ENCODE measurements at places on chromosomes 3 and 15.
A peak's percentile ranks its signal among the peaks of the same experiment; 100 is the strongest.

DNA sequence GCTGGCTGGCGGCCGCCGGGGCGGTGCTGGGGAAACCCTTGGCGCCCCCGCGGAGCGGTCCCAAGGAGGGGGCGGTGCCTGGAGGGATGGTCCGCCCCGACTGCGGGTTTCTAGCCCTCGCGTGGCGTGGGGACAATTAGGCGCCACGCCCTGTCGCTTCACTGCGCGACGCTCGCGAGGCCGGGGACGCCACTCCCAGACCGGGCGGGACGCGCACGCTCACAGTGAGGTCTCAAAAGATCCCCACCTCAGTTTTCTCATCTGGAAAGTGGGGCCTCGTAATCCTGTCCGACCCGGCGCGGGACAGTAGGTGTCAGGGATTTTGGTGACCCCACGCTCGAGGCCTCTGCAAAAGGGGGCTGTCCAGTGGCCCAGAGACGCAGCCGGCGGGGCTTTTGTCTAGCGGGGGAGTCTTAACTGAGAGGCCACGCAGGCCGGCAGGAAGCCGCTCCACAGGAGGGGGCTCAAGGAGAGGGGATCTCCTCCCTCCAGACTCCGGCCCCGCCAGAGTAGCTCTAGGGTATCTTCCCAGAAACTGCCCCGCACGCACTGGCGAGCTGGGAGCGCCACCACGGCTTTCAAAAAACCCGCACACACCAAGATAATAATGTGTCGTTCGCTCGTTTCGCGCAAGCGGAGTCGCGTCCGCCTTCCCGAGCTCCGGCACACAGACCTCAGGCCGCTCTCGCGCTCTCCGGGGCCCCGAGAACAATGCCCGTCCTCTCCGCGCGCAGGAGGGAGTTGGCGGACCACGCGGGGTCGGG is 710 bp upstream of the CLK3 start:
- peak; percentile 83 for DNase-seq

DNA sequence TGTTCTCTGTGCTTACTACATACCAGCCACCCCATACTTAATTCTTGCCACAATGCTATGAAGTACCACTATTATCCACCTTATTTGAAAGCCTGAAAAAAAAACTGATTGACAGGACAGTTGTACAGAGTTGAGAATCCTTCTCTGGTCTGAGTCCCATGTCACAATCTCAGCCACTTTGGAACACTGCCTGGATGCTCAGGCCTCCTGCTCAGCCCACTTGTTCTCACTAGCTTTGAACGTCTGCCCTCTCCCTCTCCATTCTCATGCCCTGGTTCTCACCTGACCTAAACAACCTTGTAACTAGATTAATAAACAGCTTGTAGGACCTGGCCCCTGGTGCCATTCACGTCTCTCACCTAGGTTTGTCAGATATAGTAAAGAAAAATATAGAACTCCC is 53.9 kb downstream of the TRIM69 start:
- DNase-seq, result no peak

- no peak for DNase-seq
Measured at GRCh38 chr15:101052031-101052620, 133.0 kb downstream of the LRRK1 start.

GRCh38 chr3:111335512-111336303 is 206.3 kb upstream of the CD96 start:
- no peak for DNase-seq

DNA sequence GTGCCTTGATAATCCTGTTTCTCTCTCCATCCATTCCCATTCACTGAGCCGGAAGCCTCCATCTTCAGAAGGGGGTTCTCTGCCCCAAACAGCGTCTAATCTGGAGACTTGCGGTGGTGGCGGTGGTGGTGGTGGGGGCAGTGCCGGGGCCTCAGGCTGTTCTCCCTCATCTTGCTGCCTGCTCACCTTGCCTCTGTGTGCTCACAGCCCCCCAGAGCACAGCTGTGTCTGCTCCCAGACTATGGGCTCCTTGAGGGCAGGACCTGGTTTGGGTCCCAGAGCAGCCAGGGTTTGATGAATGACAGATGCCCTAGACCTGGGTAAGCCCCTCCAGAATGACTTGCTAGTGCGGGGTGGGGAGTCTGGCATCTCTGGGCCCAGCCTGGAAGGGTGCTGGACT is 430 bp upstream of the PSTPIP1 start:
- no peak for DNase-seq

DNA sequence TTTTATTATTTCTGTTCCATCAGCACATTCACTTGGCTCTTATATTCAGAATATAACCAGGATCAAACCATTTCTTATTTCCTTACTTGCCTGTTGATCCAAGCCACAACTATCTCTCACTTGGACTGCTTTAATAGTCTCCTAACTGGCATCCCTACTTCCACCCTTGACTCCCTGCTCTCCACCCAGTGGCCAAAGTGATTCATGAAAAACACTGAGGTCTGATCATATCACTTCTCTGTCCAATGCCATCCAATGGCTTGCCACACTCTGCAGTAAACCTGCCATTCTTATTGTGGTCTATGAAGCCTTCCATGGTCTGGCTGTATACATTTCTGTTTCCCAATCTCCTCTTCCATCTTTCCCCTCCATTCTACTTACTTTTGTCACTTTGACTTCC is 576.1 kb downstream of the PDCD6IP start:
- no peak for DNase-seq

- no peak for DNase-seq
Measured at GRCh38 chr3:131350506-131350905, 31.1 kb upstream of the NUDT16 start.

GRCh38 chr15:81381720-81382119 is 7.7 kb upstream of the TMC3 start:
- no peak for DNase-seq

- peak; percentile 84 for DNase-seq
Measured at GRCh38 chr15:89836267-89837133, 21.8 kb upstream of the ANPEP start.

- DNase-seq, result no peak
Measured at GRCh38 chr15:44087578-44088465, 107.2 kb downstream of the FRMD5 start.

DNA sequence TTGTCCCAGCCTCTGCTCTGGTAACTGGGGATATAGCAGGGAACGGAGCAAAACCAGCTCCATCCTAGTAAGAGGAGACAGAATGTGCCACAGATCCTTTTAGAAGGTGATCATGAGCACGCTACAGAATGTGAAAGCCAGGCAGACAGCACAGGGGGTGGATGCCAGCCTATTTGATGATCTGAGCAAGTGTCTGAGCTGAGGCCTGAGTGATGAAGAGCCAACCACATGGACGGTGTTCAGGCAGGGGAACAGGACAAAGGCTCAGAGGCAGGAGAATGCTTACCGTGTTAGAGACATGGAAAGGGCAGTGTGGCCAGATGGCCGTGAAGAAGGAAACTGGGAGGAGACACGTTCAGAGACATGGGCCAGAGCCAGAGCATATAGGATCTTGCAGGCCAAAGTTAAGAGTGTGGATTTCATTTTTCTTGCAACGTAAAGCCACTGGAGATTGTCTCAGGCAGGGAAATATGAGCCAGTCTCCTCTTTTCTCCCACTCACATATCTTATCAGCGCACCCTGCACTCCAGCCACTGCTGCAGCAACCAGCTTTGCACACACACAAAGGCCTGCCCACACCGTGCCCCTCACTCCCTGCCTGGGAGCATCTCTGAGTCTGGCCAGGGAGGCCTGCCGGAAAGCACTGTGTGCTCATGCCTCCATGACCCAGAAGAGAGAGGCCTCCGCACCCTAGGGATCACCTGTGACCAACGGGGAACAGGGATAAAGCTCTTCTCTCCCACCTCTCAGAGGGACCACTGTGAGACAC is 20.1 kb downstream of the RAB43 start:
- DNase-seq, result no peak

DNA sequence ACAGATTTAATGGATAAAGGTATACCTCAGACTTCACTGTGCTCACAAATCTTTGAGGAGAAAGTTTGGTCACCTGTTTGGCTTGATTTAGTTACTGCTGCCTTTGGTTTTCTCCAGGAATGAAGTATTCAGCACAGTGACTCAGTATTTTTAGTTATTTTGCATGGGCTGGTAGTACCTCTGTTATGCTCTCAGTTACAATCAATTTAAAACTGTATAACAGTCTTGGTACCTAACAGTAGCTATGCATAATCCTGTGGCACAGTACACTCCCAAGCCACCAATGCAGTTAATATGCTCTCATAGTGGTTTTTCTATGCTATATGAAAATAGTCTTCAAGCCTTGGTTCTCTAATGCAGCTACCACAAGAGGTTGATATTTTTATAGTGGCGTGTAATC is 11.9 kb upstream of the EIF3J start:
- no peak for DNase-seq

GRCh38 chr15:45496658-45497057 is 25.9 kb downstream of the SLC30A4 start:
- DNase-seq, result no peak

- no peak for DNase-seq
Measured at GRCh38 chr3:157582637-157582973, 79.4 kb upstream of the VEPH1 start.

DNA sequence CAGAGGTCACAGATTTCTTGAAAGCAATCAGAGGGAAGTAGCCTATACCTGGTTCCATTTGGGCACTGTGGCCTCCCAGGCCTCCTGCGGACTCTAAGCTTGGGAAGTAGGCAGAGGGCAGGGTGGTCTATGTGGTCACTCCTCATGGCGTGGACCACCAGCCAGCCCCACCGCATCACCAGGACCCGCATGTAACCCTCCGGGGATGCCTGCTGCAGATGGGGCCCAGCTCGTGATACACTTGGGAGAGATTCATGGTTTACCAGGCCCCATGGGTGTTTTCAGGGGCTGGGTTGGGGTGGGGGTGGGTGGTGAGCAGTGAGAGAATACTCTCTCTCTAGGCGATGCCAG is 123.7 kb downstream of the ASB7 start:
- DNase-seq, result peak; percentile 32

- no peak for DNase-seq
Measured at GRCh38 chr15:92901072-92901761, 1.1 kb downstream of the CHD2 start.

GRCh38 chr3:13111873-13112520 is 38.8 kb upstream of the IQSEC1 start:
- no peak for DNase-seq

- DNase-seq, result no peak
Measured at GRCh38 chr15:69119001-69119400, 41.4 kb upstream of the GLCE start.

DNA sequence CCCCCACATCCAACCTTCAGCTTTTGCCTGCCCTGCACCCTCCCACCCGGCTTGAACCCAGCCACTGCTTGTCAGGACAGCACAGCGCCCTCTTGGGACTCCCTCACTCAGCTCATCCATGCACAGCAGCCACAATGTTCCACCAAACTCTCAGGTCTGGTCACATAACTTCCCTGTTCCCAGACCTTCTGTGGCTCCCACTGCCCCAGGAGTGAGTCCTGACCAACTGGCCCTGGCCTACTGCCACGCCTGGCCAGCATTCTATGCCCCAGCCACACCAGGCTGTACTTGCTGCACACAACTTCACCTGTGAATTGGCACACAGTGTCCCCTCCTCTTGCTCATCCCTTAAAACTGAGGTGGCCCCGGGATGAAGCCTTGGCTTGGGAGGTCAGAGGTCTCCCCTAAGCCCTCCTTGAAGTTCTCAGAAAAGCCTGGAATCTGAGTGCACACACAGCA is 21.0 kb downstream of the PLXNB1 start:
- no peak for DNase-seq

- no peak for DNase-seq
Measured at GRCh38 chr3:194243172-194243837, 107.4 kb downstream of the HES1 start.

DNA sequence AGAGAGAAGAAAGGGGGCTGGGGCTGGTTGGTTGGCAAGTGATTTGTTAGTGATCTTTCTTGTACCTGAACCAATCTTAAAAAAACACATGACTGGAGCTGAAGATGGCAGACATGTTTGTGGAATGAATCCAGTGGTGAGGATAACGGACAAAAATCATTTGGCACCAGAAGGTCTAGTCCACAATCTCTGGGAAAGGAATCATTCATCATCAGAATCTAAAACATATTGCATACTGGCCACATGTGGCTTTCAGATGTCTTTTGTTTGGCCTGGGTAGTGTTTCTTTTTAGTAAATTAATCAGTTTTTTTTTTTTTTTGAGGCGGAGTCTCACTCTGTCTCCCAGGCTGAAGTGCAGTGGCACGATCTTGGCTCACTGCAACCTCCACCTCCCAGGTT is 5.0 kb downstream of the NEK11 start:
- no peak for DNase-seq

DNA sequence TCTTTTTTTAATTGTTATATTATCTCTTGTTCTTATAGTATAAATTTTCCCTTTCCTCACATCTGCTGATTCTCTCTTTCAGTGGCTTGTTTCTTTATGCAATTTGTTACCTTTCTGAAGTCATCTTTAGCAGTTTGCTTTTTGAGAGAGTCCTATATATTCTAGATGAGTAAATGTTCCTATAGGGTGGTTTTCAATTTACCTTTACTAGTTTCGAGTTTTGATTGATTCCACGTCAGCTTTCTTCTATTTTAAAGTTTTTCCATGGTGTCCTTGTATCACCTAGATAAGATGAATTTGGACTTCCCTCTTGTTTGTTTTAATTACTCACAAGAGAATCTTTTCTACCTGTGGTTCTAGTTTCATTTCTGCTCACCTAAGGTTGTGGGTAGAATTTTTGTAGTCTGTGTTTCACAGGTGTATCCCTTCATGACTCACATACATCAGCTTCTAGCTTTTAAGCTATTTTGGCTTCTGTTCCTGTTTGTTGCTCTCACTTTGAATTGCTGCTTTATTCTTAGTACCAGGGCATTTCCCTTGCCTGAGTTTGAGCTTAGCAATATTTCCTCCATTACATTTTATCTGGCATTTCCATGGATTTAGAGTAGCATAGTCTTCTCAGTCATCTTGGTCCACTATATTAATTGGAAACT is 6.4 kb downstream of the TEX9 start:
- no peak for DNase-seq

DNA sequence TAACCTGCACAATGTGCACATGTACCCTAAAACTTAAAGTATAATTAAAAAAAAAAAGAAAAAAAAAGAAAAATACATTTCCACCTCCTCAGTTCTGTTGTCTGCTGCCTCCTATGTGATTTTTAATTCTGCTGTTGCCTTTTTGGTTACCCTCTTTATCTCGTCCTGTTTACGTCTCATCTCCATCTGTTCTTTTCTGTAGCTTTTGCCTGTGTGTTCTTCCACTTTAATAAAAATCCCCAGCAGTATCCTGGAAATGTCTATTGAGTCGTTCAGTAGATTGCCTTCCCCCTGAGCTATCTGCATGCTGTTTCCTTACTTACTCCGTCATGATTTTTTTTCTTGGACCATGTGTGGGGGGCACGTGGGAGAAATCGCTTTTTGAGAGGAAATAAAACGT is 302.5 kb downstream of the FEZF2 start:
- DNase-seq, result no peak

DNA sequence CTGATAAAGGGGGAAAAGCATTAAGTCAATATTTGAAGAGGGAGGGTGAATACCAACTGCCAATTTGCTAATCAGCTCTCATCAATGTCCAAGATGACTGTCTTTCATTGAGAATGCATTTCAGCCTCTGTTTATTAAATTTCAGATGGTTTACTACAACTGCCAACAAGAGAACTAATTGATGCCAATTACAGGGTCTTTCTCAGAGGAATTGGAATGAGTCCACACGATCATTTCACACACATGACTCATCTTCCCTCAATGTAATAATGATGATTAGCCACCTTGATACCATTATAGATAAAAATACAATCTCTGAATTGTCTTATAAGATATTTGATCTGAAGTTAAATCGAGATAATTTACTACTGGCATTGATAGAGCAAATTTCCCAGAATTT is 1274.4 kb downstream of the ROBO2 start:
- no peak for DNase-seq

Data from SJSA1 (cell line).